ENCODE measurements at places on chromosomes 7 and 10.

DNA sequence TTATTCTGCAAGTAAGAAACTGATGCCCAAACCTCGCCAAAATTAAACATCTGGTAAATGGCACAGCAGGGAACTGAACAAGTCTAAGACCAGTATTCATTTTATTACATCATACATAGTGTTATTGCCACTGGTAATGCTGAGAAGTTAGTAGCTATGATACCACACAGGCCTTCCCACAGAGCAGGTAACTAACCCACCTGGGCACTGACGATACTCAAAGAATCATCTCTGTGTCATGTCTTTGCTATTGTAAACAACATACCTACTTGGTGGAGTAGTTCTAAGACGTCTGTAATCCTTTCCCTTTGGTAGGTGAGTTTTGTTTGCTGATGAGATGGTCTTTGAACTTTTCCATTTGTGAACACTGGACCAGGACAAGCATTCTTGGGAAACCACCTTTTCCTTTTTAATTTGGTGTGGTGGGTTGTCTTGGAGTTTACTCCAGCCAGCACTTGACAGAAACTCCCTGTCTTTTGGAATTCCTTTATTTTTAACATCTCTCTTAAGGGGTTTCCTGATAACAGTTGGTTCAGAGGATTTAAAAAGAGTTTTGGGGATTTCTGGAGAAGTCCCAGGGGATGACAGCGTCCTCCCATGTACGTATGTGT is 40.9 kb downstream of the PDSS1 start:
- no peak for DNase-seq

DNA sequence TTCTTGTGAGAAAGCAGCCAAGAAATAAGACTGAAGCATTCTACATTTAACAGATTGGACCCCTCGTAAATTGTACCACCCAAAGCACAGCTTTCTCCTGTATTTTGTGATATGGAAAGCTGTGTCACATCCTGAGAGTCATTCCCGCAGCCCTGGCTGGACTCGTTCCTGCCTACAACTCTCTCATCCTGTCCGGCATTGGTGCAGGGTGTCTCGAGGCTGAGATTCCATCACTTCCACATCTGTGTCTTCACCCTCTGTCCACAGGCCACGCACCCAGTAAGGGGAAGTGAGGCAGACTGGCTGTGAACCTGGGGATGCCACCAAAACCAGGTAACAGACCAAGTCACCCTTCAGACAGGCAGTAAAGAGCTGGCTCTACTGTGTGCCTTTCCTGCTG is 146.2 kb upstream of the KLF6 start:
- DNase-seq: no peak

- DNase-seq: peak; percentile 78
These were observed 48.8 kb downstream of the DAGLB start for GRCh38 chr7:6398943-6399342.

DNA sequence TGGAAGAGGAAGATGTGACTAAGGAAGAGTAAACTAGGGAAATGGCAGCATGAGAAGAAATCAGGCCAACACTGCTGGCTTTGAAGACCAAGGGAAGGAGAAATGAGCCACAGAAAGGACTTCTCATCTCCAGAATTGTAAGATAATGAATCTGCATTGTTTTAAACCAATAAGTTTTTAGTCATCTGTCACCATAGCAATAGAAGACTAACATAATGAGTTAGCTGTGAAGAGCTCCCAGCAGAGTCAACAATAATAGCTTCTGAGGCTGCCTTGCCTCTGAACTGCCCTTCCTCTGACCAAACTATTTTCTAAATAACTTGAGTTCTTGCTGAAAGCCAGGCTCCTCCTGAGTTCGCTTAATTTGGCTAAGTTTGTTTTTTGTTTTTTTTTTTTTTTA is 103.6 kb downstream of the CACNA2D1 start:
- no peak for DNase-seq

GRCh38 chr10:129416956-129417765 is 49.9 kb upstream of the MGMT start:
- DNase-seq: peak; percentile 64

- no peak for DNase-seq
These were observed 15.6 kb downstream of the NACAD start for GRCh38 chr7:45073031-45073785.

DNA sequence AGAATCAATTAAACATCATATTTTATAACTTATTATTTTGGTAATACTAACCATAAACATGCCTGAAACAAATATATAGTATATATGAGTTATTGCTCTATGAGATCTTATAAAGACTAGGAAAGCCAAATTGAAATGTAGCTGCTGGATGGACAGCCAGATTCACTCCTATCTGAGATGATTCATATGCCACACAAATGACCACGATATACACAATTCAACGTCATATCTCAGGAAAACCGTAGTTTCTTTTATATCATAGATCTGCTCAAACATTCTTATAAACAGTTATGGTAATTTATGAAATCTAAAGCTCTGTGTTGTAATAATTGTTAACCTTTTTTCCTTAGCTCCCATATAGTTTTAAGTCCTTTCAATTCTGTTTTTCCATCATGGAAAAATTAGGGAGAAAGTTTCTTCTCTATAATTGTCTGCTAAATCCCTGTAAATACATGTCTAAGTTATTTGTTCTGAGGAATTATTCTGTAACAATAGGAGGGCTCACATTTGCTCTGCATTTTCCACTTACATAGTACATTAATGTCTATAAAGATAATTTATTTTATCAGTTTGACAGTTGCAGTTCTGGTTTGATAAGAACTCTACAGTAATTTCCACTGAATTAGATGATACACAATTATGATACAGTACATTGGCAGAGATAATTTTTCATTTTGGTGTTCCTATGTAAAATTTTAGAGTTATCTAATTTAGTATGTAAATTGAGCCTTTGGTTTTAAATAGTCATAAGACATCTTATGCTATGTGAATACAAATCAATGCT is 42.7 kb downstream of the GNAT3 start:
- DNase-seq: no peak

Data from astrocyte of the hippocampus (primary cell).